T-helper 17 cell (primary cell): ENCODE measurements at places on chromosomes 4 and X. TPM values are rescaled to one million over a fixed set of nuclear protein-coding genes. Genes with fewer than 3 reads are reported as not detected.

The GLOD5 gene
- total RNA-seq, result not detected

The EXOC1L gene
- not detected for total RNA-seq

The TBC1D19 gene
- 9.9 TPM for total RNA-seq

The AMER1 gene
- total RNA-seq, result 3.2 TPM

- no peak overlapping the region for H3K4me3 ChIP-seq
- no peaks in the 10 kb centered on the region for H3K27me3 ChIP-seq
- H3K36me3 ChIP-seq, result no peaks in the 10 kb centered on the region
- no peaks in the 10 kb centered on the region for H3K4me1 ChIP-seq
- no peak overlapping the region for H3K27ac ChIP-seq
Observed at GRCh38 chr4:188727746-188728145, 588.5 kb downstream of the TRIML1 start.

DNA sequence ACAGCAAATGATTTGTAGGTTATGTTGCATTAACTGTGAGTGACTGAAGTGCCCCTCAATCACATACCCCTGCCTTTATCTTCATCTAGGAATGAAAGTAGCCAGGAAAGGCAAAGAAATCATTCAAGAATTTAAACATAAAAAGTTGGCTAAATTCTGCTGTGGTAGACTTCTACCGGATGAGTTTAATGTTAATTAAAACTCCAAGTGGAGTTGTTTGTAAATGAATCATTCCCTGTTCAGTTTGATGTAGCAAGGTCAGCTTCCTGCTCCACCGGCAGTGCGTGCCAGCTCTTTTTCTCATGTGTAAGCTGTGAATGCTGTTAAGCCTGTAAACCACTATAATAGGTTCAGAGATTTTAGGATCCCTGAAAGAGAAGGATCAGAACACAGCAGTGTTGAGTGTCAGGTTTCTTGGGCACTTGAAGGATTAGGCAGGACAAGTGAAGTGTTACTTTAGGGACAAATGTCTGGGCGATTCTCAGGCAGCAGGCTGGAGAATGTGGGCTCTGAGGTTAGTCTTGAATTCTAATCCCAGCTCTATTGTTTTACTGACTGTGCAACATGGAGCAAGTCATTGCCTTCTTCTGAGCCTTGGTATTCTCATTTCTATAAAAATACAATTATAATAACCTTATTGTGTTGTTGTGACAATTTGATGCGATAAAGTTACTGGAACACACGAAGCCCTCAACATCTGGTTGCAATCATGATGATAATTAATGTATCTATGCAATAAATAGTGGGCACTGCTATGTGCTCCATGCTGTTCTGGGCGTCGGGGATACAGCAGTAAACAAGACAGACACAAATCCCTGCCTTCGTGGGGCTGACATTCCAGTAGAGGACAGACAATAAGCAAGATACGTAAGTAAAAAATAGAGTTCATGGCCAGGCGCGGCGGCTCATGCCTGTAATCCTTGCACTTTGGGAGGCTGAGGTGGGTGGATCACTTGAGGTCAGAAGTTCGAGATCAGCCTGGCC is 112.0 kb downstream of the SHROOM3 start:
- DNase-seq, result no peak
- no peaks in the 10 kb centered on the region for H3K36me3 ChIP-seq
- H3K27ac ChIP-seq, result no peak overlapping the region
- H3K4me3 ChIP-seq, result no peak overlapping the region
- H3K27me3 ChIP-seq, result peaks cover 8% of the 10 kb centered on the region

GRCh38 chr4:4860600-4861389 is 1.3 kb downstream of the MSX1 start:
- H3K36me3 ChIP-seq, result peaks cover 10% of the 10 kb centered on the region
- H3K4me3 ChIP-seq, result peak overlapping the region; percentile 85
- no peak for DNase-seq
- peak overlapping the region; percentile 37 for H3K27ac ChIP-seq
- peaks cover 79% of the 10 kb centered on the region for H3K27me3 ChIP-seq

GRCh38 chr4:112946127-112946526 is 103.3 kb upstream of the ANK2 start:
- no peak for DNase-seq
- no peaks in the 10 kb centered on the region for H3K36me3 ChIP-seq
- H3K27me3 ChIP-seq, result peaks cover 36% of the 10 kb centered on the region
- H3K4me3 ChIP-seq, result no peak overlapping the region

DNA sequence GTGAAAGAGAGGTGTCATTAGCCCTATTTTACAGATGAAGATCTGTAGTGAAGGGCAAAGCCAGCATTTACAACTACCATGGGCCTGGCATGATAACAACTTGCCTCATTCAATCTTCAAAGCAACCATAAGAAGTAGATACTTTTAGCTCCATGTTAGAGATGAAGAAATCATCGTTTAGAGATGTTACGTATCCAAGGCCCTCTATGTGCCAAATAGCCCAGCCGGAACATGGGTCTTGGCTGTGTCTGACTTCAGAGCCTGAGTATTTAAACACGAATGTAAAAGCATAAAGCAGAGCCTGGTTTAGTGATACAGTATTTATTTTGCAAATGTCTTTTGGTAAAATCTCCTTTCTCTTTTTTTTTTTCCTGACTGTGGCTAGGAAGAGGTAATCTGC is 197.1 kb downstream of the RASL11B start:
- no peak for DNase-seq
- no peaks in the 10 kb centered on the region for H3K4me1 ChIP-seq
- no peaks in the 10 kb centered on the region for H3K27me3 ChIP-seq
- no peak overlapping the region for H3K4me3 ChIP-seq
- H3K27ac ChIP-seq, result no peak overlapping the region

DNA sequence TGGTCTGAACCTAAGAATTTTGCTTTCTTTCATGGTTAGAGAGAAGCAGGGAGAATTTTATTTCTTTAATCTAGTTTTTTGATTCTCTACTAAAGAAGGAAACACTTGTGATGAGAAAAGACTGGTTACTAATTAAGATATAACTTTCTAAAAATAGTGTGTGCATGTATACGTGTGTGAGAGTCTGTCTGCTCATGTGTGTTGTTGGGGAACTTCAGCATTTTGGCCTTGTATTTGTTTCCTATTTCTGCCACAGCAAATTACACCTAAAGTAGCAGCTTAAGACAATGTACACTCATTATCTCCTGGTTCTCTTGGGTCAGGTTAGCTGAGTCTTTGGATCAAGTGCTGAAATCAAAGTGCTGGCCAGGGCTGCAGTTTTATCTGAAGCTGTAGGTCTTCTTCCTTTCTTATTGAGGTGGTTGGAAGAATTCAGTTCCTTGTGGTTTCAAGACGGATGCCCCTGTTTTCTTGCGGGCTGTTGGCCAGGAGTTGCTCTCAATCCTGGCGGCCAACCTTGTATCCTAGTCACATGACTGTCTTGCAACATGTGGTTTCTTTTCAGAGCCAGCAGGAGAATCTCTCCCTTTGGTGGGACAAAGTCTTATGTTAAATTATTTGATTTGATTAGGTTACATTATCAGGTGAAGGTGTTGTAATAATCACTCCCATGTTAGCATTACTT is 188.4 kb upstream of the CLNK start:
- H3K27me3 ChIP-seq, result no peaks in the 10 kb centered on the region
- H3K4me3 ChIP-seq, result no peak overlapping the region
- no peak overlapping the region for H3K27ac ChIP-seq
- DNase-seq, result no peak
- H3K36me3 ChIP-seq, result no peaks in the 10 kb centered on the region

DNA sequence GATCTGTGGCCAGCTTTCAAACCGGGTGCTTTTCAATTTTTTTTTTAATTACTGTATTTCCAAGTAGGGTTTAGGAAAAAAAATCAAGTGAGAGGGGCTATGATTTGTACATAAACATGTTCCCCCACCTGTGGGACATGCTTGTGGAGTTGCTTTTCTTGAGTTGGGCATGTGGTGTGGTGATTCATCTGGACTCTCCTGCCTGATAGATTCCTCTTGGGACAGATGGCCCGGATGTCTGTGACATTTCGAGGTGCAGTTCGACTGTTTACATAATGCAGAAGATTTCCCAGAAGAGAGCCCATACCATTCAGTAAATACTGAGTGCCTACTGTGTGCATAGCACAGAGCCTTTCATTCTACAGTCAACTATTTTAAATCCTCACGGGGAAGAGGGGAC is 49.9 kb downstream of the DOCK11 start:
- no peak overlapping the region for H3K4me3 ChIP-seq
- H3K27ac ChIP-seq, result peak overlapping the region; percentile 61
- no peak for DNase-seq
- no peaks in the 10 kb centered on the region for H3K27me3 ChIP-seq

DNA sequence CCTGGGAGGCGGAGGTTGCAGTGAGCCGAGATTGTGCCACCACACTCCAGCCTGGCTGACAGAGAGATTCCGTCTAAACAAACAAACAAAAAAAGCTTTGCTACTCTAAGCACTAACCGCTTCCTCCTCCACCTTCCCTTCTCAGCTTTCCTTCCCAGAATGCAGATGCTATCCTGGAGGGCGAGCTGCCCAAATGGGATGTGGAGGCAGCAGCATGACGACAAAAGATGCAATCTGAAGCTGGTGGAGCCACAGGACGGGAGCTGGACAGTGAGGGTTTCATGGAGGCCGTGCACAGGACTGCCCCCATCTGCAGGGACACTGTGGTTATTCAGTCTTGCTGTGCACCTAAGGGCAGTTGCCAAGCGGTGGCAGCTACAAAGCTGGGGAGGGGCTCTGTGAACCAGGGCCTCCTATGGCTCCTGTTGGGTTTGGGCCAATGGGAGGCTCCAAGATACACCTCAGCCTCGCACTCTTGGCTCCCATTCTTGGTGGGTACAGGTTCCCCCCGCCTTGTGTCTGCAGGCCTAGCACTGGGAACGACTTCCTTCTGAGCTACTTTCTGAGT is 47.4 kb downstream of the WDR1 start:
- no peak overlapping the region for H3K27ac ChIP-seq
- peaks cover 4% of the 10 kb centered on the region for H3K36me3 ChIP-seq
- H3K4me3 ChIP-seq, result no peak overlapping the region
- H3K4me1 ChIP-seq, result peaks cover 10% of the 10 kb centered on the region

GRCh38 chr4:155944516-155944915 is 9.2 kb downstream of the CTSO start:
- peaks cover 4% of the 10 kb centered on the region for H3K36me3 ChIP-seq
- peaks cover 15% of the 10 kb centered on the region for H3K4me1 ChIP-seq
- no peak overlapping the region for H3K27ac ChIP-seq
- H3K4me3 ChIP-seq, result no peak overlapping the region
- no peak for DNase-seq

- no peaks in the 10 kb centered on the region for H3K27me3 ChIP-seq
- no peak for DNase-seq
- no peak overlapping the region for H3K4me3 ChIP-seq
Observed at GRCh38 chrX:34638116-34638515, 19.0 kb downstream of the TMEM47 start.

DNA sequence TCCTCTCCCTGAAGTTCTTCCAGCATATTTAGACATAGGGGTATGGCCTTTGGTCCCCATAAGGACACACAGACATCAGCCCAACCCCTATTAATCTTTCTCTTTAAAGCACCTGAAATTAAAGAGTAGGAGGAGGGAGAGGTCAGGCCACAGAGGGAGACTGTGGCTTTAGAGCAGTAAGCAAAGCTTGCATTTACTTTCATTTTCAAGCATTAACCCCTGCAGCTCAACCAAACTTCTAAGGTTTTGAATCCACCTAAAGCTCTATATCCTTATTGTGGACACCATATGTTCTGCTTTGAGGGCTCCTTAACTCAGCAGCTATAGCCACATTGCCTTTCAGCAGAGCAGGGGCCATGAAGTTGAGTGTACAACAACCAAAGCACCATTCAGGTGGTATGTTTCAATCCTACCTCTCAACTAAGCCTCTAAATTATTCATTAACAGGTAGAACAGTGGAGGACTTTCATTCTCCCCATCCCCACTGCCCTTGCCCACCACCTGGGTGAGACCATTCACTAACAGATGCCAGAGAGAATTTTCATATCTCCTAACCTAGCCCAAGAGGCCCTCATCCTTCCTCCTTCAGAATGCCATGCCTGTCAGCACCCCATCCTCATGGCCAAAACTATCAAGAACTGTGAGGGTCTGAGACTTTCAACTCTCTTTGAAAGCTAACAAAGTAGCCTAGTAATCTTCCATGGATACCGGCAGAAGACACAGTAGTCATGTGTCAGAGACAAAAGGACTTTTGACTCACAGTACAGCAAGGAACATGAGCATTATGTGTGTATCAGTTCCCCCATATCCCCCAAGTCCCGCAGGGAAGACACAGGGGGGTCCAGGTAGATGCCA is 20.8 kb downstream of the LIN54 start:
- peak overlapping the region; percentile 89 for H3K27ac ChIP-seq
- H3K27me3 ChIP-seq, result no peaks in the 10 kb centered on the region
- H3K4me1 ChIP-seq, result peaks cover 16% of the 10 kb centered on the region
- peak overlapping the region; percentile 84 for H3K4me3 ChIP-seq
